ENCODE measurements at places on chromosomes 3 and 15. TPM values are rescaled to one million over a fixed set of nuclear protein-coding genes. Genes with fewer than 3 reads are reported as not detected.

GRCh38 chr3:38575279-38575843 is 74.1 kb downstream of the SCN5A start:
- DNase-seq: no peak

- no peak for DNase-seq
These were observed 168.5 kb downstream of the SV2B start for GRCh38 chr15:91268510-91268909.

DNA sequence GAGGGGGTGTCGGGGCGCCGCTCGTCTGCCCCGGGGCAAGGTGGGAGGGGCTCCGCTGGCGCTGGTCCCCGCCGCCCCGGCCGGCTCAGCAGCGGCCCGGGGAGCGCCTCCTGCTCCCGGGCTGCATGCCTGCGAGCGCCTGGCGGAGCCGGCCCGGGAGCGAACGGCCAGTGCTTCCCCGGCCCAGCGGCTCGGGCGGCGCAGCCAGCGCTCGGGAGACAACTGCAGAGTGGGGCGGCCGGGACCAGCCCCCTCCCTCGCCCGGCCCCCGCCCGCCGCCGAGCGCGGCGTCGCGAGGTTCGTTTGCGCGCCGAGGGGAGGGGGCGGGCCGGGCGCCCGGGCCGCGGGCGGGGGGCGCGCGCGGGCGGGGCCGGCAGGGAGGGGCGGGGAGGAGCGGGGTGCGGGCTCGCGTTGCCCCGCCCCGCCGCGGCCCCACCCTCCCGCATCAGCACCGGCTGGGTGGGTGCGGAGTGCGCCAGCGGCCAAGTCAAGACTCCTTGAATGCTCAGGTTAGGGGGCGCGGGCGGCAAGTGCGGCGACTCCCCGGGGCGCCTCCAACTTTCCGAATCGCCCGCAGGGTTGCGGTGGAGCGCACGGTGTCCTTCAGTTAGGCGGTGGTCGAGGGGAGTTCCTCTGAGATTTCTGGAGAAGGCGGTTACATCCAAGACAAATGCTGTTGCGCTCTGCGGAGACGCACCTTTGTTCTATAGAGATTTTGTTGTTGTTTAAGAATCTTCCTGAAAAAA is at the start of gene RGMA:
TSS of gene RGMA (minus strand) at position 231 of the 746 bp plus-strand sequence. CDS start 279 bp downstream, outside the sequence.
- DNase-seq: peak; percentile 79

- DNase-seq: no peak
These were observed 4.0 kb downstream of the CCDC9B start for GRCh38 chr15:40336744-40337122.

GRCh38 chr15:59995568-59996297 is 8.4 kb upstream of the FOXB1 start:
- no peak for DNase-seq

DNA sequence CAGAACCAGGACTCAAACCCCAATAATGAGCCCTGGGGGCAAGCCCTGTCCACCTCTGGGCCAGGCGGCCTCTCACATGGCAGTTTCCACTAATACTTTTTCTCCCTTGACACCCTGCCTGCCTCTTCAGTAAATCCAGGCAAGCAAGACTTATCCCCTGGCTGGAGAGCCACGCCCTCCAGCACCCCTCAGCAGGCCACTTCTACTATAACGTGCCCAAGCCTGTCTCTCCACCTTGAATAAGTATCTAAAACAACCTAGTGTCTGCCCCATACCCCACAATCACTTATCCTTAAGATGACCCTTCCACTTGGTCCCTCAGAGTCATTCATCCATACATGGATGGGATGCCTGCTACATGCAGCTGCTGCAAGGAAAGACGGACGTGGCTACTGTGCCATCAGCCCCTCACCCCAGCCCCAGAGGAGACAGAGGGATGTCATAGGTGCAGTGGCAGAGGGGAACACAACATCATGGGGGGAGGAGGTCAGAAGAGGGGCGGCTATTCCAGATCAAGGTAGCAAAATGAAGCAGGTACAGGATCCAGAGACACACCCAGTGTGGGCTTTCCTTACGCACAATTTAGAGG is 63.4 kb downstream of the LRIG1 start:
- no peak for DNase-seq

GRCh38 chr3:188417766-188418165 is 263.8 kb downstream of the LPP start:
- DNase-seq: no peak

DNA sequence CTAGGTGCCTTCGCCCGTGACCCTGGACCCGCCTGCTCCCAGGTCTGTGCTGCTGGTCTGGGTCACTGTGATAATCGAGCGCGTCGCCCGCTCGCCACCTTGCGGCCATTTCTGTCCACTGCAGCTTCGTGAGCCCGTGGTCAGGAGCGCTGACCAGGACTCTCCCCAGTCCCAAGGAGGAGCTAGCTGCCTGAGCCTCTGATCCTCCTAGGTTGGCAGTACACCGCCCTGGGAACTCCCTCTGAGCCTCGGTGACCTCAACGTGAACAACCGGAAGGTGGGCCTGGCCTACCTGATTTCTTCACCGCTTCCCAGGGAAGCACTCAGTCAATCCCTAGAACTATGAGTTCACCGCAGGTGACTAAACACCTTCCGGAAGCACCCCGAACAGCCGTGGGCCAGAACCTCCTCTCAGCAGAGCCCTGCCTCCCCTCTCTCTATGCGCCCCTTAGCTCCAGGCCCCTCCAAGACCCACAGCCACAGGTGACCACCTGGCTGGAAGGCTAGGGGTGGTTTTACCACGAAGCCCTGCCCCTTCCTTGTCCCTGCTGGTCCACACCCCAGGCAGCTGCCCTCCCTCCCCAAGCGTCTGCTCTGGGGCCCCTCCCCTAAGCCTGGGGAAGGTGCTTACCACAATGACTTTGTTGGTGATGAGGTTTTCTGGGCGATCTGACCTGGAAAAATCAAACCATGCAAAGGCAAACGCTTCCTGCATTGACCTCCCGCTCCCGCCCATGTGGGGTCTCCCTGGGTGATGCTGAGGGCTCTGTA is 9.7 kb downstream of the PLA2G4D start:
- no peak for DNase-seq

GRCh38 chr3:100106531-100107141 is 7.7 kb downstream of the FILIP1L start:
- no peak for DNase-seq

DNA sequence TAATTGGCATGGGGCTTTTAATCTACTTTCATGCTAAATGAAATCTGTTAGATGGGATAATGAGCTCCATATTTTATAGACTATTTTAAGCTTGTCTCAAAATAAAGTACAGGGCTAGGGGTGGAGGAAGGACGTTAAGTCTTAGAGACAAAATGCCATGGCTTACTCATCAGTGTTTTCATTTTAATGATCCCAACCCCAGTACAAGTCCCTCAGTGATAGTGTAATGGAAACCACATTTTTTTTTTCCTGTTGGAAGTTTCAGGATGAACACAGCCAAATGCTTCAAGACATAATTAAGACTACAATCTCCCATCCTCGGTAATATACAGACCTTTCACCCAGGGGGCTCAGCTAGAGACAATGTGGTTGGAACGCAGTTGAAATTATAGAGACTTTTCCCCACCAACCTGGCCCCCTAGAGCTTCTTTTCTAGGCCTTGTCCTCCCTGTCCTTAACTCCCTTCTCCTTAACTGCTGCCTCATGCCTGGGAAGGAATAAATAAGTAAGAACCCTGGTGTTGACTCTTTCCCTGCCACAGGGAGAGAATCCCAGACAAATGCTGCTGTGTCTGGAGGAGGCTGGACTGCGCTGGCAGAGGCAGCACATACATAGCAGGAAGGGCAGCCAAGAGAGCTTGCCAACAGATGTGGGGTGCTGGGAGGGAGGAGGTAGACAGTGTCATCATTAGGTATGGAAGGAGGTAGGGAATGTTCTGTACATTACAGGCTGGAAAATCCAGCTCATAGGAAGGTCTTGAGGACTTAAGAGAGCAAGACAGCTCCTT is 115.4 kb upstream of the ROPN1 start:
- DNase-seq: no peak

DNA sequence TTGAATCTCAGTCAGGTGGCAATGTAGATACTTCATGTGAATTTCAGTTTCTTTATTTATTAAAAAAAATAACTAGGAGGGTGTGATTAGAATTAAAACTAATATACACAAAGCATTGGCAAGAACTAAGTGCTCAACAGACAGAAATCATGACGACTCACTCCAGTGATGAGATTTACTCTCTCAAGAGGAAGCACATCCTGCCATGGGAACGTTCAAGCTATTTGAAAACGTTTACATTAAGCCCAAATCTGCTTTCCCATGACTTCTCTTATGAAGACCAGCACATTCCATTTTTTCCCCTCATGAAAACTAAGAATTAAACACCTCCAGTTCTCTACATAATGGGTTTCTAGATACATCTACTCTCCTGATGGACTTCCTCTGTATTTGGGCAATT is 8.5 kb downstream of the WDR53 start:
- DNase-seq: no peak

- no peak for DNase-seq
These were observed 94.6 kb upstream of the COL8A1 start for GRCh38 chr3:99543796-99544195.

DNA sequence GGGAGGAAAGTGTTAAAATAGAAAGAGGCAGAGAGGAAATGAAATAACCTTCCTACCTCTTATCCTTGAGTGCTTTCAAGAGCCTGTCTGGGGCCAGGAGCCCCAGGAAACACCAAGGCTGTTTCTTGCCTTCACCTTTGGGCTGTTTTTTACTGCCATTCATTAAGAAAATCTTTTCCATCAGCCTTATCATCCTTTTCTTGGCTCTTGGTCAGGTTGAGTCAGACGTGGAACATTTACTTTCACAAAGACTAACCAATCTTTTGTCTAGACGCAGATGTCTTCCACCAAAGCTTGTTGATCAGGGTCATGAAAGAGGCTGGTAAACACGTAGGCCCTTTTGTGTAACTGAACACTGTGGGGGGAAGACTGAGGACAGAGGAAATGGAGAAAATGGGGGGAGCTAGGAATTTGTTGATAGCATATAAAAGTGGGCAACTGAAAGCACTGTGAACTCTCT is 151.0 kb upstream of the THBS1 start:
- no peak for DNase-seq

GRCh38 chr3:59566481-59566975 is 516.7 kb upstream of the CFAP20DC start:
- no peak for DNase-seq

- no peak for DNase-seq
These were observed 33.7 kb downstream of the FILIP1L start for GRCh38 chr3:100080573-100080972.

DNA sequence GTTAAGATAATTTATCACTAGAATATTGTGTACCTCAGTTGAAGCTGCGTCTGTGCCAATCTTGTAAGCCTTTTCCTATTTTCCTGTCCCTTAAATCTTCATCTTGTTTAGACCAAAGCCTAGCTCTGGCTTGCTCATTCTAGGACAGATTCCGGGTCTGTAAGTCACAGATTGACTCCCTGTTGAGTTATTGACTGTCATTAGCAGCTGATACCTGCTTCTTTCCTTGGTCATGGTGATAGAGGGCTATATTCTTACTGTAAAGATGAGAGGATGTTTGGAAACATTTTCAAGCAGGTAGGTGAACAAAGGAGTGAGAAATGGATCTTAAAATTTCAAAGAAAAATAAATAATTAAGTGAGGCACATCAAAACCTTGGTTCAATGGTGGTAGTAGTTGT is 200.2 kb downstream of the KCNH8 start:
- DNase-seq: no peak

- no peak for DNase-seq
These were observed 44.9 kb downstream of the KLF15 start for GRCh38 chr3:126312341-126312740.

- DNase-seq: no peak
These were observed 29.8 kb upstream of the APOD start for GRCh38 chr3:195613468-195614069.

DNA sequence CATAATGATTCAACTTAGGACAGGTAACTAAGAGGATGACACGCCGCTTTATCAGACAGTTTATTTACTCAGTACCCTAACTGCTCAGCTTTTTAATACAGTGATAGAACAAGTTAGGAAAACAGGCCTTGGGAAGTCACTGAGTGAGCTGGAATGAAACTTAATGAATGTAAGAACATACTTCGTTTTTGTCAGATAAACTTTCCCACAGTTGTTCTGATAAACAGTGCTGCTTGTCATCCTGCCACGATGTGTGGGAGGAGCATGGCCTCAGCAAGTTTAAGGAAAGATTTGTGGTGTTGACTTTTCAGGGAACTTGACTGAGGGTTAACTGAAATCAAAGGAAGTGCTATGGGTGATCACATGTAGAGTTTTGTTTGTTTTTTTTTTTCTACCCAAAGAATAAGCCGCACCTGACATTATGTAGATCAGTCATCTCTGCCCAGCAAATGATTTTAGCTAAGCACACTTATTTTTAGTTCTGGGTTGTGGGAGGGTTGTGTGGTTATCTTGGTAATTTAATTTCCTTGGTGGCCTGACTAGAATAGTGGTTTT is 5.6 kb upstream of the P2RY14 start:
- no peak for DNase-seq

DNA sequence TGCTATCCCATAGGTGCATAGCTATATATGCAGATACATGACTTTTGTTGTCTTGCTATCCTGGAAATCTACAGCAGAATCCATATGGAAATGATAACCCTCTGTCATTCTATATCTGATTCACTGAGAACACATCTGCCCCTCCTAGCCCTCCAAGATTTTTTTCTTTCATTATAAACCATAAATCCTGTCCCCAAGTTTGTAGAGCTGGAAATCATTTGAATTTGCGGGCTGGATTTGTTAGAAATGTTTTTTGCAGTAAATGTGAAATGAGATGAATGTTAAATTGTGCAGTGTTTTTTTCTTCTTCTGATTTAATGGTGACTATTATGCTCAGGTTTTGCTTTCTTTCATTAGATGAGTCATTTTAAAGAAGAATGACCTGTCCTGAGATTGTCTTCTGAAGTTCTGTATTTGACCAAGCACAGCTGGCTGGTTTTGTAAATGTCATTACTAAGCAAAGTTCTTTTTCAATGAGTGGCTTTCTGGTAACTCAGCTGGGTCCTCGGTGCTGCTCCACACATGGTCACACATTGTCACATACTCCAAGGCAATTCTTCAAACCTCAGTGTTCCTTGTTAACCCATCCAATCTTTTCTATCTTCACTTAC is 25.3 kb upstream of the ABHD17C start:
- no peak for DNase-seq

DNA sequence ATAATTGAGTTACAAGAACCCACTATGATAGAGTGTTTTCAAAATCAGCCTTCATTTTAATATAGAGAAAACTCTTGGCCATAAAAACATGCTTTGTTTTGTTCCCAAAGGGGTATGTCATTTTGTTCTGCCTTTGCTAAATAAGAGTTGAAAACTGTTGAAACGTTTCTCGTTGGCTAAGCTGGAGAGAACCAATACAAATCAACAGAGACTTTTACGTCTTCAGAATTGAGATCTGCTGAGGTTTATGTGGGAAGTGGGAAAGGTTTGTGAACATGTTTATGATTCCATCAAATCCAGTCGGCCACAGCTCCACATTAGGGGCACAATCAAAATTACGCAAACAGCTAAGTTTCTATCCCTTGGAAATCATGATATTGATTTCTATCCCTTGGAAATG is 102.0 kb downstream of the IGF2BP2 start:
- DNase-seq: no peak

Gene RBPMS2
- 255 TPM for total RNA-seq

Gene MCF2L2
- 0.22 TPM for total RNA-seq

Gene GP9
- total RNA-seq: not detected

Gene GOLGA8N
- 10.3 TPM for total RNA-seq

Gene TRH
- total RNA-seq: not detected

Gene CHRFAM7A
- 2.0 TPM for total RNA-seq
